ENCODE measurements at places on chromosomes 6 and 20.

DNA sequence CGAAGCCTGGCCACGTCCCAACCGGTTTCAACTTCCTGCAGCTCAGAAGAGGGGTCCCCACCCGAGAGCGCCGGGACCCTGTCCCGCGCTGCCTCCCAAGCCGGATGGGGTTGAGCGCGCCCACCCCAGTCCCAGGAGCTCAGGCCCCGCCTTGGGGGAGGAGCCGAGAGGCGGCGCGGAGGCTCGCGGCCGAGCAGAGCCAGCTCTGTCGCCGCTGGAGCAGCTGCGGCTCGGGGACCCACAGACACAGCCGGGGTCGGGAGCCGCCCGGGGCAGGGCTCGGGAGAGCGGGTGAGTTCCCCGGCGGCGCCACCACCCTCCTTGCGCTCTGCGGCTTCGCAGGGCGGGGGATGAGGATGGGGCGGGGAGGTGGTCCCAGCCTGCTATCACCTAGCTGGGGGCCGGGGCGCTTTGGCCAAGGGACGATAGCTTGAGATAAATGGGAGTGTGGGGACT is at the start of gene PPP1R16B:
PPP1R16B (plus strand) TSS at position 196 of the 456 bp plus-strand sequence. CDS start 30,229 bp downstream, outside the sequence.
- DNase-seq, result no peak

- no peak for DNase-seq
Measured at GRCh38 chr20:32454164-32455145, 96.3 kb downstream of the ASXL1 start.

DNA sequence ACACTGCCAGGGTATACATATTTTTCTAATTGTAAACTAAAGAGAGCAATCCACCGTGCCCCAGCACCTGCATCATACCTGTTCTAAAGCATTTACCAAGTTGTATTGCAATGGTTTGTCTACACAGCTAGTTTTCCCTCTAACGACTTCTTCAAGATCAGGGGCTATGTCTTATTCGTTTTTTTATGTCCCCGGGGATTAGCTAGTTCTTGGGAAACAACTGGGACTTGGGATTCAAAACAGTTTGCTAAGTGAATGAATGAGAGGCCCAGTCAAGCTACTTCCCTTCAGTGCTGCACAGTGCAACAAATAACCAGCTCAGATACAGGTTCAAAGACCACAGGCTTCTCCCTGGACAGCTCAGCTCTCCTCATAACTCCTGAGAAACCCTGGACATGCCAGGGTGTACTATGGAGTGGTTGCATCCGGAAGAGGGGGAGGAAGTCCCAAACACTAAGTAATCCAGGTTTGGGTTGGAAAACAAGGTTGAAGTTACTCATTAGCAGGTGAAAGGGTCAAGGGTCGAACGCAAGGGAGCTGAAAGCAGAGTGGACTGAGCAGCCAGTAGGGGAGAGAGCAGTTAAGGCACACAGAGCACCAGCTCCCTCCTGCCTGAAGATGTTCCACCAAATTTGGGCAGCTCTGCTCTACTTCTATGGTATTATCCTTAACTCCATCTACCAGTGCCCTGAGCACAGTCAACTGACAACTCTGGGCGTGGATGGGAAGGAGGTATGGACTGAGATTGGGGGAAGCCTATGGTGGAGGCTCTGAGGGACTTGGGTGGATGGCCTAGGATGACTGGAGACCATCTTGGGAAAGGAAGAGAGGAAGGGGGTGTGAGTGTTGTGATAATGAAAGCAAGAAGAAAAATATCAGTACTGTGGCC is at the start of gene APOM:
APOM (plus strand) TSS at position 546 of the 889 bp plus-strand sequence; CDS start at position 619, 73 bp downstream.
- no peak for DNase-seq

DNA sequence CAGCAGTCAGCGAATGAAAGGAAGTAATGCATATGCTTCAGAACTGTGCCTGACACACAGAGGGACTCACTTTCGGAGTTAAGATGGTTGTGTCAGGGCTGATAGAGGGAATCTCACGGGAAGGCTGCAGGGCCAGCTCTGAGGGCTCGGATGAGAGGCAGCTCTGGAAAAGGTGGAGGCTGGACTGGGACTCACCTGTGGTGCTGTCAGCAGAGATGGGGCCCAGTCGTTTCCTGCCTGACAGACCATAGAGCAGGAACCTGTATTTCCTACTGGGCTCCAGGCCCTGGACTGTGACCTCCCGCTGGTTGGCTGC is 9.3 kb downstream of the CYP21A2 start:
- DNase-seq, result no peak

DNA sequence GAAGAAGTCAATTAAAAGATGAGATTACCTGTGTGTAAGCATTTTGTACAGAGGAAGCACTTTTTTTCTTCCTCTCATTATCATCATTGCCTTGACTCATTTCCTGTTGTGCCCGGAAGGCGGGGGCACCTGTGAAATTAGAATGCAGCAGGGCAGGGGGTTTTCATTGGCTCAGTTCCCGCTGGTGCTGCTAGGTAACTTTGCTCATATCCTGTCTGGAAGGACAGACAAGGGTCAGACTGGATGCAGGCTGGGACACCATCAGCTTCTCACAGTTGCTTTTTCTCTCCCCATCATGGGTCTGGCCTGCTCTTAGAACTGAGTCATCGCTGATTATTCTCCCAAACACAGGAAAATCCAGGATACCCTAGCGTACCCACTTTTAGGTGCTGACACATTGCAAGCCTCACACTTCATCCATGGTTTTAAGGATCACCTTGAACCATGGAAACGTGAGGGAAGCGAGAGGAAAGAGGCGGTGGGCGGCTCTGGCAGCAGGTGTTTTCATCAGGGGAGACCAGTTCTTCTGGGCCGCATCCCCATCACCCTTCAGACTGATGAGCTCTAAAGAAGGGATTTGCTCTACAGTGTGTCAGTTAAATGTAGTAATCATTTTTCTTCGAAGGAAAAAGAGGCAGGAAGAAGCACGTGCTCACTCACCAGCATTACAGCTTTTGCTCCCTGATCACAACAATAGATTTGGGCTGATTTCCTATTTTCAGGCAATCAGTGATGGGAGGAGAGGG is 195.7 kb upstream of the SASH1 start:
- no peak for DNase-seq

DNA sequence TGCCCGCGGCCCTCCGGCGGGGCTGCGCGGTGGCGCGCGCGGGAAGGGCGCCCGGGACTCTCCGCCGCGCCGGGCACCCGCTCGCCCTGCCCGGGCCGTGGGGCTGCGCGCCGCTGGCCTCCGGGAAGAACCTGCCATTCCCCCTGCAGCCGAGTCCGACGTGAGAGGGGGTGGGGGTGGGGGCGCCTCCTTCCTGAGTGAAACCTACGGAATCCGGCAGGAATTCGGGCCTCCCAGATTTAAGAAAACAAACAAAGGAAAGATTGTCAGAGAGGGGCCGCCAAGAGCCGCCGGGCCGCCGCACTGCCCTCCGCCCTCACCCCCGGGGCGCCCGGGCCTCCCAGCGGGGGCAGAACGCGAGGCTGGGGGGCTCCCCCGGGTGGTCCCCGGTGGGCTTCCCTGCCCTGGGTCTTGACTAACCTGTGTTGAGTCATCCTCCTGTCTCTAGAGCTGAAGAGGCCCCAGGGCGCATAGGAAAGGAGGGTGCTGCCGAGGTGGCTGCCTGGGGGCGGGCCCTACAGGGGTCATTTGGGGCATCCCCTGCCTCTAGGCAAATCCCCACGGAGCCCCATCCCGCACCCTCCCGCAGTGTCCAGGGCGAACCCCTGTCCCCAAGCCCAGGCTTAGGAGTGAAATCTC is 42.2 kb upstream of the FOXP4 start:
- DNase-seq, result no peak

GRCh38 chr20:18692447-18692846 is 104.6 kb downstream of the DTD1 start:
- DNase-seq, result no peak

DNA sequence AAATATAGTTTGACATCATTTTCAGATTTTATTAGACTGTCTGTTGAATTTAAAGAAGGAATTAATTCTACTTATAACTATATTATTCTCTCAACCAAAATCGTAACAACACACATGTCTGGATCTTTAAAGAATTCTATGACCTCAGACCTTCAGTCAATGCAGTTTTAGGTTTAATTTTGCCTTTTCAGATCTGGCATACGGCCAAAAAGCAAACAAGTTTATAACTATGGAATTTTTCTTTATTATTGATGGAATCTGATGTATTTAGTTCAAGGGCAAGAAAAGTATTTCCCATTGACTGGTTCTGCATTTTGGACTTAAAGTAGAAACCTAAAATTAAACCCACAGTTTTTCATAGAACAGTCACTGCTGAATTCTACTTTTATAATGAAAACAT is 233.4 kb downstream of the EYA4 start:
- no peak for DNase-seq

GRCh38 chr20:39850821-39851330 is 838.2 kb downstream of the MAFB start:
- DNase-seq, result no peak
